Trophoblast cell (in vitro differentiated cells and primary cell): ENCODE measurements at places on chromosomes 2 and 18.
A peak's percentile ranks its signal among the peaks of the same experiment; 100 is the strongest.

- no peak for DNase-seq
Observed at GRCh38 chr18:9827211-9827792, 58.5 kb upstream of the TXNDC2 start.

GRCh38 chr18:33820517-33821371, 242.7 kb downstream of the ASXL3 start:
- peak; percentile 5 for DNase-seq

DNA sequence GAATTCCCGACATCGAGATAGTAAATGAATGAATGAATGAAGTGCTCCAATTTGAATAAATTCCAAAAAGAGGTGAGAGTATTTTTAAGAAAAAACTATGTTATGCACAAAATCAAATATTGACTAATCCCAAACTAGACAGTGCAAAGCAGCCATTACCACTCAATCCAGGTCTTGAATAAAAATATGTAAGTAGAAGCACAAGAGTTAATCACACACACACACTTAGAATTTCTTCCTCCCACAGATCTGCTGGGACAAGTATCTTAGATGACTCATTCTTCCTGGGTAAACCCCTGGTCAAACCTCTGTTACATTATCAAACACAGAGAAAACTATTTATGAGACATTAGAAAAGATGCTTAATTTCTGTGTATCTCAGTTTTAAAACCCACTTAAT, 102.0 kb downstream of the PLA2R1 start:
- no peak for DNase-seq

GRCh38 chr2:100397976-100398375, 19.5 kb downstream of the CHST10 start:
- no peak for DNase-seq

- DNase-seq = no peak
Observed at GRCh38 chr2:40962026-40962425, 510.1 kb upstream of the SLC8A1 start.
